ENCODE measurements at places on chromosomes 1 and 21. TPM values are rescaled to one million over a fixed set of nuclear protein-coding genes. Genes with fewer than 3 reads are reported as not detected.

WNT3A gene
- polyA plus RNA-seq: not detected

CCDC30 gene
- 0.38 TPM for polyA plus RNA-seq

OLIG2 gene
- not detected for polyA plus RNA-seq

TMPRSS2 gene
- polyA plus RNA-seq: not detected

LINGO4 gene
- polyA plus RNA-seq: not detected

RHD gene
- 0.10 TPM for polyA plus RNA-seq

PEAR1 gene
- polyA plus RNA-seq: 50.4 TPM

FABP3 gene
- 11.7 TPM for polyA plus RNA-seq

SPRR1A gene
- polyA plus RNA-seq: not detected

NEK2 gene
- 8.8 TPM for polyA plus RNA-seq
